Endodermal cell (in vitro differentiated cells): ENCODE measurements at places on chromosomes 1 and 21.

DNA sequence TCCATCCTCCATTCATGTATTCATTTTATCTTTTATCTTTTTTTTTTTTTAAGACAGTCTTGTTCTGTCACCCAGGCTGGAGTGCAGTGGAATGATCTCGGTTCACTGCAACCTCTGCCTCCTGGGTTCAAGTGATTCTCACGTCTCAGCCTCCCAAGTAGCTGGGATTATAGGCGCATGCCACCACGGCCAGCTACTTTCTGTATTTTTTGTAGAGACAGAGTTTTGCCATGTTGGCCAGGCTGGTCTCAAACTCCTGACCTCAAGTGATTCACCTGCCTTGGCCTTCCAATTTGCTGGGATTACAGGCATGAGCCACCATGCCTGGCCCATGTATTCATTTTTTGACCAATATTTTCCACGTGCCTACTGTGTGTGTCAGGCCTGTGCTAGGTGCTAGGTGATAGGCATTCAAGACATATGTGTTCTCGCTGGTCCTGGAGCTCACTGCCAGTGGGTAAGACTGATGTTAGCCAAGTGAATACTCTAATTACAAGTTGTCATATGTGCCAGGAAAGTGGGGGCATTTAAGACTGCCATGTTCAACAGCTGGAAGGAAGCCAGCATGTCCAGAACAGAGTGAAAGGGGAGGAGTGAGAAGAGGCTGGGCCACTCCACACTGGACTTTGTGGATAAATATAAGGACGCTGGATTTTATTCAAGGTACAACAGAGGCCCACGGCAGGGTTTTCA is 5.3 kb upstream of the CELSR2 start:
- peak; percentile 16 for DNase-seq

DNA sequence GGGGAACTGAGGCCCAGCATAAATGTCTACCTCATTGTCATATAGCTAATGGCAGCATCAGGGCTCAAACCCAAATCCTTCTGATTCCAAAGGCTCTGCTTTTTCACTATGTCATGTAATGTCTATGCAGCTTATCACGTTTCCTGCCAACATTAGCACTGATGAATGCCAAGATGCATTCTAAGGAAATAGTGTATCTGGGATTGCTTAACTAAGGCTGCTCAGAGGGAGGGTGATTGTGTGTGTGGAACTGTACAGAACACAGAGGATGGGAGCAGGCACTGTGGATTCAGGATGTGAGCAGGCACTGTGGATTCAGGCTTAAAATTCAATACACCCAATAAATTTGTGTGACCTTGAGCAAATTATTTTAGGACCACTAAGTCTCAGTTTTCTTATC is 456.4 kb upstream of the DEPDC1 start:
- DNase-seq = no peak

- DNase-seq = peak; percentile 49
Measured at GRCh38 chr1:208279826-208280588, 35.8 kb upstream of the PLXNA2 start.

- peak; percentile 47 for DNase-seq
Measured at GRCh38 chr21:45557616-45558043, 15.4 kb upstream of the SLC19A1 start.

GRCh38 chr1:166789286-166789685 is 50.0 kb upstream of the POGK start:
- no peak for DNase-seq

DNA sequence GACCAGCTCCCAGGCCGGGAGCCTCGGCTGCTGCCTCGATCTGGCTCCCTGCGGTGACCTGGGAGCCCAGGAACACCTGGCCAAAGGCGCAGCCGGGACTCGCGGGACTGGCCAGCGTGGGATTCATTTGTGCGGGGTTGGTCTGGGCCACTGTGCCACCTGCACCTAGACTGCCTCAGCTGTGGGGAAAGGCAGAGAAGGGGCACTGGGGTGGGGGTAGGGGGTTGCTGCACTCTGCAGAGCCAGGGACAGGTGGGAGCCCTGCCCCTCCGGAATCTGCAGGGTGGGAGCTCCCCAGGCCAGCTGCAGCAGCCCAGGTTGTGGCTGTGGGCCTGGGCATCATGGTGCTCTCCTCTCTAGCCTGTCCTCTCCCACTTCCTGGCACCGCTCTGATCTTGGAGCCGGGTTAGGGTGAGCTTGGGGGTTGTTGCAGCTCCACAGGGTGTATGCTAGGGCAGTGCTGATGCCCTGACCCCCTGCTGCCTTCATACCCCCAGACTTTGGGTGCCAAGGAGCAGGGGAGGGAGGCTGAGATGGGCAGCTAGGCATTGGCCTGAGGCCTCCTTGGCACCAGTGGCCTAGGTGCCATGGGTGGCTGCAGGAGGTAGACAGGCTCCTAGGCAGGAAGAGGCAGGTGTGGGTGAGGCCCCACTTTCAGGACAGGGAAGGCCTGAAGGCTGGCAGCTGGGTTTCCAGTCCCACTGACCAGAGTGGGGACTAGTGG is 57.5 kb upstream of the ETV3 start:
- DNase-seq = peak; percentile 43

- DNase-seq = no peak
Measured at GRCh38 chr1:51325878-51326755, 4.2 kb downstream of the TTC39A start.

DNA sequence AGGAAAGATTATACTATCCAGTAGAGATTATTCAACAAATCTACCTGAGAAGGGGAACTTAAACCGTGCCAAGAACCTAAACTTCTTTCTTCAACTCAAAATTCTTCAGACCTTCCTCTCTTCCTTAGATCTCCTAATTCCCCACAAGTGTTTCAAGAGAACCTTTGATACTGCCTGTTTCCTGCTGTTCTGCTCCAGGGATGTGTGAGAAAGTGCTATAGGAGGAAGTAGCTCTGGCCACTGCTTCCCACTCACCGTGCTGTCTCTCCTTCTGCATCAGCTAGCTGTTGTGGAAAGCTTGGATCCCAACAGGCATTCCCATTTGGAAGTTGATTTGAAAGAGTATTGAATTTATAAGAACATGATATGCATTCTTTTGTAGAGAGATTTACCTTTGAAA is 4.5 kb upstream of the NOS1AP start:
- DNase-seq = peak; percentile 62

DNA sequence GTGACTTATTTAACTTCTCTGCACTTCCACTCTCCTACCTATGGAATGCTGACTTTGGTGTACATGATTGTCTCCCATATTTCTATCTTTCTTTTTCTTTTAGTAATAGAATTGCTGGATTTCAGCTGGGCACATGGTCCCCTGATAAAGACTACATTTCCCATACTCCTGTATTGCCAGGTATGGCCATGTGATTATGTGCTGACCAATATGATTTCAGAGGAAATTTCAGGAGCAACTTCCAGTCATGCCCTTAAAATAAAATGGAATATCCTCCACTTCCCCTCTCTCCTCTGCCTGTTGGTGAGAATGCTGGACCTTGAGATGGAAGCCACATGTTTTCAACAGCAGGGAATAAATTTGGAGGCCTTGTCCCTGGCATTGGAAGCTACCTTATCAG is 130.7 kb upstream of the IGSF21 start:
- no peak for DNase-seq

- DNase-seq = no peak
Measured at GRCh38 chr1:185467122-185467521, 150.1 kb upstream of the IVNS1ABP start.

DNA sequence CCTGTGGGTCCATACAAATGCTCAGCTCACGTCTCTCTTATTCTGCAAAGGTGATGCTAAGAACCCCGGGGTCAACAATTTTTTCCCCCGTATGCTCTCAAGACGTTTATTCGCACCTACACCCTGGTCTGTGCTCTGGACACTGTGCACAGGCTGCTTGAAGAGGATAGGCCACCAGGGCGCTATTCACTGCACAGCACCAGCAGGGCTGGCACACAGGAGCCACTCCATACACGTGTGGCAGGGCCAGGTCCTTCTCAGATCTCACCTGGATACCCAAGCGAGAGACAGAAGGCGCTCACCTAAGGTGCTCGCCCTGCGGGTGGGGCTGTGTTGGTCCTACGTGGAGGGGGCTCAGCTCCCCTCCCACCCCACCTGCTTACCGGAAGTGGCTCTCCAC is 16.7 kb downstream of the TMEM63A start:
- DNase-seq = no peak

GRCh38 chr1:4062992-4063391 is 162.9 kb upstream of the C1orf174 start:
- DNase-seq = no peak

GRCh38 chr1:209248649-209249279 is 334.8 kb upstream of the CAMK1G start:
- DNase-seq = peak; percentile 90

- DNase-seq = no peak
Measured at GRCh38 chr1:180444522-180444921, 57.9 kb downstream of the ACBD6 start.
